Heart right ventricle (tissue), 16 donors: ENCODE measurements at places on chromosomes 4 and X.
A peak's percentile ranks its signal among the peaks of the same experiment; 100 is the strongest.

- no peak for DNase-seq
Observed at GRCh38 chr4:85828027-85828890, 353.3 kb downstream of the ARHGAP24 start.

- no peak for DNase-seq
Observed at GRCh38 chr4:45186249-45186648, 459.9 kb upstream of the GNPDA2 start.

GRCh38 chr4:27574743-27575142 is 714.1 kb downstream of the STIM2 start:
- DNase-seq = no peak

DNA sequence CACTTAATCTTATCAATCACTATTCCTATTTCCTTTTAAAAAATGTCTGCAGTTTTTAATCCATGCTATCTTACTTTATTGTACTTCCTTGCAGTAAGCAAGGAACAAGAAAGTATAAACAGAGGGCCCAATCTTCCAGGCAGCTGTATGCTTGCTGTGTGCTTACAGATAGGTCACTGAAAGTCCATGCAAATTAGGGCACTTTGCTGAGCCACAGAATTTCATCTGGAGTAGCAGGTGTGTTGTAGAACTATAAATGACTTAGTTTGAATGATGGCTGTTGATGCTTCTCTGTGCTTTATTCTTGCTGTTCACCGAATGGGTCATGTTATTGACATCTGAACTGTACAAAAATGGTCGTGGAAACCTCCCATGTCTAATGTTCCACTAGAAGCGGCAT is 154.6 kb downstream of the ATOH1 start:
- DNase-seq = no peak

DNA sequence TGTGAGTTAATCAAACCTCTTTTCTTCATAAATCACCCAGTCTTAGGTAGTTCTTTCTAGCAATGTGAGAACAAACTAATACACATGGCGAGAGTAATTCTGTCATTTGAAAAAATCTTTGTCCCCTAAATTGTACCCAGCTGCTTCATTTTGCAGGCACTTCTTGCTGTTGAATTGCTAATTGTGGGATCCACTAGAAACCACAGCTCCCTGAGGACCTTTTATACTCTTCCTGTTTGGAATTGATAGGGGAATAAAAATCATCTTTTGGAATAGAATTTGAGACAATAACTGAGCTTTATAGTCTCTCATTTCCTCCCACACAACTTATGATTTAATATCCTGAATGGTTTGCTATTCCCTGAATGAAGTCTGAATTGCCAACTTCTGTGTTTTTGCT is 170.2 kb downstream of the PACRGL start:
- DNase-seq = peak; percentile 5

- no peak for DNase-seq
Observed at GRCh38 chr4:186351668-186352194, 85.7 kb downstream of the F11 start.

- DNase-seq = no peak
Observed at GRCh38 chr4:107348188-107349050, 312.3 kb upstream of the DKK2 start.
